ENCODE measurements at places on chromosomes 1 and 21.

DNA sequence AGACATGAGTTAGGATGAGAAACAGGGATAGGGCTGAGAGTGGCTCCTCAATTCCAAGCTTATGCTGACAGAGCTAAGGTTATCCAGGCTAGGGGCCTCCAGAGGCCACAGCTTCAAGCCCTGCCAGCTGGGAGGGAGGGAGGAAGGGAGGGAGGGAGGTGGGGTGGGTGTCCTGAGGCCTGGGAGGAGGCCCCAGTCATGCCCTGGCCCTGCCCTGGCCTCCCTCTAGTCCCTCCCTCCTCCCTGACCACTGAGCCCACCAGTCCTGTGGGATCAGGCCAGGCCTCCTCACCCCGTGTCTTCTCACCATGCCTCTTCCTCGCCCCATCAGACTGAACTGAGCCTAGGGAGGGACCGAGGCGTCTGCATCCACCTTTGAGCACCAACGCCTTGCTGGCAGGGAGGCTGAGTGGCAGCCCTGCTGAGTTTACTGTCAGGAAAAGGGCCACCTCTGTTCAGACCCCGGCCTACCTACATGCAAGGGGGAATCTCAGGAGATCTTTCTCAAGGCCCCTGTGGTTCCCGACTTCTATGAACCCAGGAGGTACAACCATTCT lies 116.1 kb downstream of the NPHP4 start:
- DNase-seq = no peak

- no peak for DNase-seq
Measured at GRCh38 chr1:160877221-160877620, 7.8 kb downstream of the ITLN1 start.

DNA sequence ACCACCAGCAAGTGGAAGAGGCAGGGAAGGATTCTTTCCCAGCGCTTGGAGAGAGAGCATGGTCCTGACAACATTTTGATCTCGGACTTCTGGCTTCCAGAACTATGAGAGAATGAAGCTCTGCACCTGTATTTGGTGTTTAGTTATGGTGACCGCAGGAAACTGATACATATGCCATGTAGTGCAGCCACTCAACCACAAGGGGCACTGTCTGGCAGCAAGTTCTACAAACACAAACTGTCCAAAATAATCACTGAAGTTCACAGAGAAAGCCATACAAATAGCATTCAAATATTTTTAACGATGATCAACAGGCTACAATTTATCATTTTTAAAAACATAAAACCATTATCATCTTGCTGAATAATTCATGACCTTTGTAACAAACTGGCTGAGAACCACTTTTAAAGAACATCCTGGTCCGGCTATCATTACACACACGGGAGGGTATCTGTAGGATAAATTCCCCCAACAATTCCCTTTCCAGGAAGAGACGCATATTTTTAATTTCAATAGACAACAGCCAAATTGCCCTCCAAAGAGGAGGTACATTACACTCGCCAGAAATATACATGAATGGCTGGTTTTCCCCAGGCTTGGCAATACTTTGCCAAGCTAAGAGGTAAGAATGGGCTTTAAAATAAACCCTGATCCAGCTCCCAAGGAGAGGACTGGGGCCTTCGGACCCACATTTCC lies 9.2 kb upstream of the CBR3 start:
- DNase-seq = no peak

- DNase-seq = no peak
Measured at GRCh38 chr1:62796221-62796620, 12.3 kb downstream of the ATG4C start.

GRCh38 chr1:15944308-15945010 lies 31.4 kb downstream of the ZBTB17 start:
- no peak for DNase-seq

DNA sequence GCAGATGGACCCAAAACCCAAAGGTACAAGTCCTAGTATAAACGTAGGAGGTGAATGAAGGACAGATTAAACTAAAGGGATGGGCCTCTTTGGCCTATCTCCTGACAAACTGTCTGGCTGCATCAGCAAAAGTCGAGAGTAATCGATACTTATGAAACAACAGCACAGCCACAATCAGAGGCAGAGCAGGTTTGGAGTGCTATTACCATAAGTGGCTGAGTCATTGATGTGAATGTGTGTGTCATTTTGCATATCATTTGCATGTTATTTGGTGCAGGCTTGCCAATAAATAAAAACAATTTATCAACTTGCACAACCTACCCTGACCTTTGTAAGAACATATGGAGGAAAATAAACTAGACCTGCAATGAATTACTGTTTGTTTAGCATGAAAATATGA lies 283.1 kb downstream of the NUF2 start:
- no peak for DNase-seq

- DNase-seq = no peak
Measured at GRCh38 chr1:224640587-224640986, 24.5 kb downstream of the CNIH3 start.

- DNase-seq = no peak
Measured at GRCh38 chr1:100394285-100394684, 42.0 kb downstream of the CDC14A start.

- DNase-seq = no peak
Measured at GRCh38 chr1:223759273-223759672, 46.9 kb downstream of the CAPN2 start.

DNA sequence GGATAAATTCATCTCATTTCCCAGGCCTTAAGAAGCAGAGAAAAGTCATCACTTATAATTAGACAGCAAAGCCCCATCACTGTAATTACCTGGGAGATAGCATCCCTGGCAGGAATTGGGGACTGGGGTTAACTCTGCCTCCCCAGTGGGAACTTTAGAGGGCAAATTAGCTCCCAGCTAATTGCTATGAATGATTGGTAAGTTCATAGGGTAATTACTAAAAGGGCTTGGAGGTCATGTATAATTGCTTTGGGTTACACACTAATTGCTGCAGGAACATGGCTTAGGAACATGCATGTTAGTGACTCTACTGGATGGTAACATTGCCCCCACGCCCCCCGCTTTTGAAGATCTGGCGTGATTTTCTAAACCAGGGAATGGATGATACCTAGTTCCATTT lies 64.8 kb downstream of the UBE2T start:
- DNase-seq = no peak

DNA sequence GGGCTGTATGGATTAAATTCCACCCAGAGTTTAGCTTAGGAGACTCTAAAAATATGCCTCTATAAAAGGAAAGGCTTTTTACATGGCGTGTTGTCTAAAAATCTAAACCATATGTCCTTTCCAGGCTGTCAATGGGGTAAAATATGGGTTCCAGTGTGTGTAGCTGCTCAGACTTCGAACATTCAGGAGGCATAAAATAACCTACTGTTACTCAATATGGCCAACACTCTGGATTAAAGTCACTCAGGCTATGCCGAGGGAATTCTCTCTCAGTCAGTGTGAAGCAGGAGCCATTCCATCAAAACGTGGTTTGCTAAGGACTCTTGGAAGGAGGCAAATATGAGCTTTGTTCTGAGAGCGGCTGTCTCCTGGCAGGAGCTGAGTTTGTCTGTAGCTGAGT lies 135.3 kb downstream of the RUNX1 start:
- DNase-seq = no peak

DNA sequence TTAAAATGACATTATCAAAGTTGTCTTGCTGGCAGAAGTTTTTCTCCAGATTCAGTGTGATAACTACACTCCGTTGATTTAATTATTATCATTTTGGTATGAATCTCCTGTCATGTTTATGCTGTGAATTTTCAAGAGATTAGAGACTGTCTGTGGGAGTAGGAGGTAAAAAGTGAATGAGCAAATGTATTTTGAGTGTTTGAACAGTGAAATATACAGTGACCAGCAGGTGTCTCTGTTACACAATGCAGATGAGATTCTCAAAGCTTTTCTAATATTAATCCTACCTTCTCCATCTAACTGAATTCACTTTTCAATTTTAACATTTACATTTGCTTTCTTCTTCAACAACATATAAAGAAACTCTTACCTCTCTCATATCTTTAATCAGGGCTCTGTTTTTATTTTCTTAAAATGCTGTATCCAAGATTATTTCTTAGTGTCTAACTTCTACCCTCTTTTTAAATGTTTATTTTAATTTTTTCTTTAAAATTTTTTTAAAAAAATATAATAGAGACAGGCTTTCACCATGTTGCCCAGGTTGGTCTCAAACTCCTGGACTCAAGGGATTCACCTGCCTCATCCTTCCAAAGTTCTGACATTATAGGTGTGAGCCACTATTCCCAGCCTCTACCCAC lies 20.9 kb upstream of the HSPA13 start:
- DNase-seq = no peak

DNA sequence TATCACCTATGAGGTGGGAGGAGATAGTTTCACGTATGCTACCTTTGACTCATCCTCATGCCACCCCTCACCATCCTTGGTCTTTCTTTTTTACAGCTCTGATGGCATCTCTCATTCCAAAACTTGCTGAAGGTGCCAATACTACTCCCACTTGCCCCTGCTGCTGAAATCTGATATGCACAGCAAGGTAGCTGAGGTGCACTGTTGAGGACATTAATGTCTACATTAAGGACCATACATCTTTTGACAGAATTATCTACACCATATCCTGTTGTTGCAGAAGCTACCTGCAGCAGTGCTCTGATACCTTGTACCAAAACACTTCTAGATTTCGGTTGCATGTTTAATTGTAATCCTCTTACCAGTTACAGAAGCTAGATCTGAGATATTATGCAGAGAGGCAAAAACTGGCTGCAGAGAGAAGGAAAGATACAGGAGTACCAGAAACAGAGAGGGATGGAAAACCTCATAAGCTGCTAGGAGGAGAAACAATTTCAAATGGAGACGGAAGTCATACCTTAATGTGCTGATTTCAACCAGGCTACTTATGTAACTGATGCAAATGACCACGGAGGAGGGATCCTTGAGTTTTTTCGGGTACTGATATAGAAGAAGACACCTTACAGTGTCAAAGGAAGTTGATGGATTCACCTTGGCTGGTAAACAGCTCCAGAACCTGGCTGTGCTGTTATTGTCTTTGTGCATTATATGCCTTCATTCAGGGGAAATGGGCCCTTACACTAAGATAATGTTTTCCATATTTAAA lies 19.3 kb upstream of the PTPRC start:
- no peak for DNase-seq

- no peak for DNase-seq
Measured at GRCh38 chr1:220013497-220013896, 32.8 kb downstream of the EPRS1 start.

- DNase-seq = peak; percentile 95
Measured at GRCh38 chr1:109277434-109278204, 5.3 kb downstream of the PSRC1 start.

GRCh38 chr1:180154325-180155181 lies at the start of gene QSOX1:
TSS of gene QSOX1 (plus strand) at chr1:180154869. CDS start at chr1:180154908, 39 bp downstream.
- peak; percentile 92 for DNase-seq

- no peak for DNase-seq
Measured at GRCh38 chr1:24564695-24565094, 8.8 kb downstream of the NCMAP start.

- no peak for DNase-seq
Measured at GRCh38 chr21:37742532-37742931, 173.7 kb downstream of the KCNJ6 start.

- no peak for DNase-seq
Measured at GRCh38 chr1:228194436-228194835, 13.4 kb upstream of the OBSCN start.

GRCh38 chr21:29508301-29508700 lies 209.6 kb downstream of the BACH1 start:
- DNase-seq = no peak
